Right lung (tissue), 10 donors: ENCODE measurements at places on chromosomes 3 and 15. TPM values are rescaled to one million over a fixed set of nuclear protein-coding genes. Genes with fewer than 3 reads are reported as not detected.

MEGF11 gene
- 3.3 TPM for polyA plus RNA-seq

CNTN4 gene
- 10.3 TPM for polyA plus RNA-seq

DNA sequence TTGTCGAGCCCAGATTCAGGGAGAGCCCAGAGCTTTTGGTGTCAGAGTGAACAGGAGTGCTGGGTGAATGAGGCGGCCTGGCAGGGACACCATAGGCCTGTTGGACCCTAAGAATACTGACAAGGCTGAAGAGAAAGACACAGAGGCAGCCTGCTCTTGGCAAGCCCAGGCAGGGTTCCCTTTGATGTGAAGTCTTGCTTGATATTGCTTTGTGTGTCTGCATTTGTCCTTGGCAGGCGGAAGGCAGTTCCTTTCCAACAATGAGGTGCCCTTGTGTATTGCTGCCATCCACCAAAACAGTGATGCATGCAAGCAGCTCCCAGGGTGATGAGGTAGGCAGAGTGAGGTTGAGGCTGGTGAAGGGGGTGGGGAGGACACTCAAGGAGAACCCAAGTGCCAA lies 152.7 kb upstream of the TSC22D2 start:
- DNase-seq: no peak

DNA sequence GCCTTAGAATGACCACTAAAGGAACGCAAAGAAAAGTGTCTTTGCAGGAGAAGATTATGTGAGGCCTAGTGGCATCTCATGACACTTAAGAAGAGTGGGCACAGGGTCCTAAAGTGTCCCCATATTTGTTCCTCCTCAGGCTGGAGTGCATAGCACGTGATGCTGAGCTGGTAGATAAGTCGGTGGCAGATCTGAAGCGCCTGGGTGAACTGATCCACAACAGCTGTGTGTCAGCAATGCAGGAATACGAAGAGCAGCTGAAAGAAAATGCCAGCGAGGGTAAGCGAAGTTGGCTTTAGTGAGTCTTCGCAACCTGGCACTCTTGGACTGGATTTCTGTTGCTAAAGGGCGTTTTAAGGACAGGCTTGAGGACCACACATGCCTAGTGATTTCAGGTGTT lies 92.6 kb downstream of the CHD2 start:
- DNase-seq: no peak

- DNase-seq: no peak
Observed at GRCh38 chr15:49278751-49279150, 108.7 kb downstream of the GALK2 start.

GRCh38 chr3:112759681-112760080 lies 87.0 kb downstream of the CD200R1L start:
- no peak for DNase-seq

GRCh38 chr15:88106074-88106473 lies 150.5 kb downstream of the NTRK3 start:
- no peak for DNase-seq
